Left renal pelvis (tissue), 4 donors: ENCODE measurements at places on chromosomes 5 and 9.

DNA sequence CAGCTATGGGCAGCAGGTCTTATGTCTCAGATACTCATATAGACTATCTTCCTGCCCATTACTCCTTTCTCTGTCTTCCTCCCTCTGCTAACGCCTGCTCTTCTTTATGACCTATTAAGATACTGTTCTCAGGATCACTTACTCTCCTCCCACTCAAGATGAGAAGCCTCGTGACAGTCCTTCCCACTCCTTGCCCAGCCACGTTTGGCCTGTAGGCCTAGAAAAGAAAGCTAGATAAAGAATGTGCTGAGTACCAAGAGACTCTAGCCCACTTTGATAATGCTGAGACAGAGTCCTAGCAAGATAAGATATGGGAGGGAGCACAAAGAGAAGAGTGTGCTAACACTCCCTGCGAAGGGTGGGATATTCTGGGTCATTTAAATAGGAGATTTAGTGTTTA lies 6.8 kb upstream of the DENND4C start:
- no peak for DNase-seq

GRCh38 chr5:89229331-89230070 lies 346.5 kb upstream of the MEF2C start:
- DNase-seq = no peak

DNA sequence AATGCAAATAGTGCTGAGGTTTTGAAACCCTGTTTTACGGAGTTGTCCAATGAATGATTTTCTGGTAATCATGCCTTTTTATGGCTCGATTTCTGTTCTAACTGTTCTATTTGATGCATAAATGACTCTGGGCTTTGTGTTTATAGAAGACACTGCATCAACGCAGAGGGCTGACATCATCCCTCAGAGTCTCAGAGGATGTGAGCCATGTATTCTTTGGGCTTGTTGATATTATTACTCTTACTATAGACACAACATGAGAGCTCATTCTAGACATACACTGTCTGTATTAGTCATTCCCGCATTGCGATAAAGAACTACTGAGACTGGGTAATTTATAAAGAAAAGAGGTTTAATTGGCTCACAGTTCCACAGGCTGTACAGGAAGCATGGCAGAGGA lies 31.6 kb downstream of the CDH6 start:
- DNase-seq = no peak

DNA sequence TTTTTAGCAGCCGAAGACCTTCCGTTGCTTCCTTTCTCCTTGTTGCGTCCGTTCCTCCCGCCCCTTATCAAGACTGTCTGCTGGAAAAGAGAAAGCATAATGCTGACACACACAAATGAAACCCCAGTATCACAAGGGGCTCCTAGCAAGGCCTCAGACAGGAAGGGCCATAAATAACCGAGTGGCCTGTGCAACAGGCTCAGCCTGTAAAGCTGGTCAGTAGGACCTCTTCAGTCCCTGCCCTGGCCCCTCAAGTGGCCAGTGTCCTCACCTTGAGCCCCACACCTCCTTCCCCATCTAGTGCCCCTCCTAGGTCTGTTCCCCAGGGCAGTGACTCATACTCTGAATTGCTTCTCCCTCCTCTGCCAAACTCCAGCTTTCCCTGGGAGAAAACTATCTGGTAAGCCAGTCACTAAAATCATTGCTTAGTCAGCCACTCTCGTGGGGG lies 174.6 kb upstream of the IL12B start:
- DNase-seq = no peak

DNA sequence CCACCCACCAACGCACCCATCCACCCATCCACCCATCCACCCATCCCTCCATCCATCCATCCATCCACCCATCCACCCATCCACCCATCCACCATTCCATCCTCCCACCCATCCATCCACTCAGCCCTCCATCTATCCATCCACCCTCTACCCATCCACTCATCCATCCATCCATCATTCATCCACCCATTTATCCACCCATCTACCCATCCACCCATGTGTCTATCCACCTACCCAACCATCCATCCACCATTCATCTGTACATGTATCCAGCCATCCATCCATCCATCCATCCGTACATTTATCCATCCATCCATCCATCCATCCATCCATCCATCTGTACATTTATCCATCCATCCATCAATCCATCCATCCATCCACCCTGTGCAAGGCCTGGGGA lies 11.1 kb upstream of the VAV2 start:
- DNase-seq = no peak

GRCh38 chr9:135562235-135562745 lies 734 bp downstream of the PAEP start:
- no peak for DNase-seq

GRCh38 chr9:114849450-114849849 lies 43.6 kb upstream of the TNFSF15 start:
- DNase-seq = no peak

- no peak for DNase-seq
Observed at GRCh38 chr5:141674747-141675146, 7.3 kb downstream of the ARAP3 start.

DNA sequence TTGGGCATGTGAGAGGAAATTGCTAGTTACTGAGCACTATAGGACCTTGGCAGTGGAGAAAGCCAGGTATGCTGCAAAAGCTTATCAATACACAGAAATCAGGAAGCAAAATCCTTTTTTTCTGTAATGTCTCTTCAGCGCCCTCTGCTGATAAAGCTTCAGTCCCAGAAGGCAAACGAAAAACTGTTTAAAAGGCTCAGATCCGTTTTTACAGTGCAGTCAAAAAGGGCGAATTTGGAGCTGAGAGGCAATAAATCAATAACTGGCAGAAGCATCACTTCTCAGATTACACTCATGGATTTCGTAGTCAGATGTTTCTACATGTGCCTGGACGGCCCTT lies 1.1 kb upstream of the MAN2A1 start:
- DNase-seq = no peak

GRCh38 chr5:72846483-72846882 lies 30.0 kb downstream of the TNPO1 start:
- no peak for DNase-seq

- no peak for DNase-seq
Observed at GRCh38 chr5:156529892-156530291, 202.9 kb downstream of the SGCD start.

- DNase-seq = no peak
Observed at GRCh38 chr9:132827366-132827765, 50.7 kb downstream of the AK8 start.

DNA sequence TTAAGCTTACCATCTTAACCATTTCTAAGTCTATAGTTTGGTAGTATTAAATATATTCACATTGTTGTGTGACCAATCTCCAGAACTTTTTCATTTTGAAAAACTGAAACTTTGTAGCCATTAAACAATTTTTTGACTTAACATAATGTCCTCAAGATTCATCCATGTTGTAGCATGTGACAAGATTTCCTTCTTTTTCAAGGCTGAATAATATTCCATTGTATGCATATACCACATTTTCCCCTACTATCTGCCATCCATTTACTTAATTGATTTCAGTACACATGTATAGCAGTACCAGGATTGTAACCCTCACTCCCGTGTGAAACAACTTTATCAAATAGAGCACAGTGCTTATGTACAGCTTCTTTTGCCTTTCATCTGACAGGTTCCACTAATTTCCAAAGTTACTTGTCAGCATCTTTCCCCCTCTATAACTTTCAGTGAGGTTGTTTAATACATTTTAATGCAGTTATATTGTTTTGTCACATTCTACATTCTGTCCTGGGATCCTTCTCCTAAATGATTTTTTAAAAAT lies 7.4 kb upstream of the GNPDA1 start:
- DNase-seq = no peak

DNA sequence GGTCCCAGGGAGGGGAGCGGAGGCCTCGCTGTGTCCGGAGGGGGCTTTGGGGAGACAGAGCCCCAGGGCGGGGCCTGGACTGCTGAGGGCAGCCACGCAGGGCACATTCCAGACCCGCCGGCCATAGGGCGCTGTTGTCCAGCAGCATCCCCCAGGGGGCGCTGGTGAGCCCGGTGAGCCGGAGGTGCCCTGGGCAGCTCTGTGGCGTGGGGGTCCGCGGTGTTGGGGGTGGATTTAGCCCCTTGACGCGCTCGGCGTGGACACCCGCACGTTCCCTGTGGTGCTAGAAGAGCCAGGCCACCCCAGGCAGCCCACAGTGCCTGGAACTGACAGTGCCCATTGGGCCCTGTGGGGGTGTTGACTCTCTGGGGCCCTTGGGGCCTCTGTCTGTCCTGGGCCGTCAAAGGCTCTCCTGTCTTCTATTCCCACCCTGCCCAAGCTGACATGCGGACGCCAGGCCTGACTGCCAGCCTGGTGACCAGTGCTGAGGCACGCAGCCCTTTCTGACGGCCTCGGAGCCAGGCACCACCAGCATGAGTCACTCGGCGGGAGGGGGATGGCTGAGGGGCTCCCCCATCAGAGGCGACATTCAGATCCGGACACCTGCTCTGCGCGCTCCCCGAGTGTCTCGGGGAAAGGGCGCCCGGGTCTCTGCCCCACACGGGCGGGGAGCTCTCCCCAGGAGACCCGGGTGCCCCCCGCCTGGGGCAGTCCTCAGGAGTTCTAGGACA lies 23.9 kb downstream of the TPPP start:
- DNase-seq = no peak

- no peak for DNase-seq
Observed at GRCh38 chr5:126808521-126808988, 31.6 kb downstream of the LMNB1 start.

DNA sequence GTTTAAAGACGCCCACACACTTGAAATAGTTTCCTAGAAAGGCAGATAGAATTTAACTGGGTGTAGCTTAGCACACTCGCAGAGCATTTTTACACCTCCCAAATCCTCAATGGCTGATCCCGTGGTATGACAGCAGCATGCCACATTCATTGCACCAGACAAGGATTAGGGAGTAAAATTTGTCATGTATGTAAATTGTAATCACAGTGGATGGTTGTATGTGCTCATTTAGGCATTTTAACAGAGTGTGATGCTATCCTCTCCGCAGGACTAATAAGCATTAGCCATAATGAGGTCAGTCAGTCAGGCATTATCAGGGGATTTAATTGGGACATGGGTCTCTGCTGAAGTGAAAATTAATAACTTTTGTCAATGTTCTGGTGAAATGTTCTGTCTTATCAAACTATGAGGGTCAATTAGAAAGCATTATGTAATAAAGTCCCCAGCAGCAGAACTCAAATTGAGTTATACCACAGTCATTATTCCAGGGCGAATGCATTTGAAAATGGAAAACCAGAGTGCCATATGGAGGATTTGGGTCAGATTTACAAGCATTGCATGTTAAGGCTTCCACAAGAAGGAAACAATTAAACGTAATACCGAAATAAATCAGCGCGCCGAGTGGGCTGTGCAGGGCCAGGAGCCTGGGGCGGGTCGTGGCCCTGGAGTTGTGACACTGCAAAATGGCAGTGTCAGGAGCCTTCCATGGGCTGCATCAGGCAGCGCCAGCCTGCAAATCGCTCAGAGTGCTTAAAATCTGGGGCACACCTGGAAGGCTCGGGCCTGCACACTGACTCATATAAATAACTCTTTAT lies 602.2 kb downstream of the BNC2 start:
- DNase-seq = no peak

DNA sequence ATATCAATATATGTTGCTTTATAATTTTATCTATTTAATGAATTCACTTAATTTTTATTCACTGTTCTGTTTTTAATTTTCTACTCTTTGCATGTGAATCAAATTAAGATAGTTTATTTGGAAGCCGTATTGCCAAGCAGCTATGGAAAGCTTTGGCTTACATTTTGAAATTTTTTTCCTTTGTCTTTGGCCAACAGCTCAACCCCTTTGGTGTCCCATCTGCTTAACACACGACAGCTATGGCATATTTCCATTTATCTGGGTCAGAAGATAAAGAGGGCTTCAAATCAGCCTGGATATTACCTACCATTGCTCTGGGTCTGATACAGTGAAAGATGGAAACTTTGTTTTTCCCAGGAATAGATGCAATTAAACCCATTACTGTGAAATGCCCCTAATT lies 201.0 kb downstream of the WDR70 start:
- no peak for DNase-seq

- DNase-seq = no peak
Observed at GRCh38 chr9:24846248-24846912, 300.7 kb upstream of the IZUMO3 start.

DNA sequence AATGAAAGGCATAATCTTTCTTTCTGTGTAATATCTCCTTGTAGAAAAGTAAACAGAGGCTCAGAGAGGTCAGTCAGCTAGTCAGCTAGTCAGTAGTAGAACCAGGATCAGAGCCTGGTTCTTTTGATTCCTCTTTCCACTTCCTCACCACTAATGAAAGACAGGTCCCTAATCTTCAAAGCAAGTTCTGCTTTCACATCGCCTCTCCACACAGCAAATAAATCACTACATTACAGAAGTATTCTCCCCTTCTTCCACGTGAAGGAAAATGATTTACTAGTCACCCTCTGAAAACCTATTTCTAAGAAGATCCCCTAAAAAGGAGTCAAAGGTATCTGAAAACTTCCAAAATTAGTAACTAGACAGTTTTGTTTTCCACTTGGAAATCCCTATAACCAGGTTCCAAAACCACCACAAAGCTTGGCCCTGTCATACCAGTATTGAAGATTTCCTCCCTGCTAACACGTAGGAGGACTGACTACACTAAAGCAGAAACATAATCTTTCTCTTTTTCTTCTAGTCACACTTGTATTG lies 140.5 kb upstream of the TARS1 start:
- DNase-seq = no peak

DNA sequence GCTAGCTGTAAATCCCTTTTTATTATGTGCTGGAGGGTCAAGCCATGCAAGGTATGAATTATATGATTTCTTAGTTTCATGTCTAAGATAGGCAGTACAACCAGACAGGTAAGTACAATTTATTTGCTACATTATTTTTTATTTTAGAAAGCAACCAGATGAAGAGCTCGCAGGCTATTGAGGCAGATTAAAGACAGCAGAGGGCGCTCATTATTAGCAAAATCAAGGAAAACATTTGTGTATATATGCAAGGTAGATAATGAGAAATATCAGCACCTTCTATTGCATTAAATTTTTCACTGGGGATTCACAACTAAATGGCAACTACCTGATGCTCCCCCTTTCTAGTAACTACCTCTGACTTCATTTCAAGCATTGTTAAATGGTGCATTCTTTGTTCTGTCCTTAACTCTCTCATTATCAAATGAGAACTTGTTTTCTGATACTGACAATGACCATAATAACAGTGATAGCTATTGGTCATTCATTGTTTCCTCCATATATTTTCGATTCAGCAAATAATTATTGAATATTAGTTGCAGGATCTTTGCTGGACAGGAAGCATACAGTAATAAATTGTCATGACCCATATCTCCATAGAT lies 8.6 kb downstream of the SCGB3A2 start:
- no peak for DNase-seq

- no peak for DNase-seq
Observed at GRCh38 chr5:158027806-158028775, 169.1 kb upstream of the CLINT1 start.

GRCh38 chr9:104950838-104951237 lies 22.9 kb upstream of the ABCA1 start:
- DNase-seq = no peak

GRCh38 chr9:21943464-21943863 lies 50.7 kb downstream of the CDKN2A start:
- DNase-seq = no peak

DNA sequence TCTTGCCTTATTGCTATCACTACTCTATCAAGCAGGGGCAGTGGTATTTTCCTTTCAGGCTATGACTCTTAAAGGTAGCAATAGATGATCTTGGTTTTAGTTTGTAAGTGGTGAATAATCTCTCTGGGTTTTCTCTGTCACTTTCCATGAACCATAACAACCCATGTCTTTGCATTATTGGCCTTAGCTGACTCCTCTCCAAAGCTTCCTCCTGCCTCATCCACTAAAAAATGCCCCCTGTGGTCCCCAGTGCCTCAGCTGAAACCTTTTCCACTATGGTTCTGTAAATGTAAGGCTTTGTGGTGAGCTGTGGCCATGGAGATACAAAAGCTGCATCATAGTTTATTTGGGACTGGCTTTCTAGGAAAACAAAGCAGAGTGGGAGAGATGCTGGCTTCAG lies 128.8 kb downstream of the GPBP1 start:
- DNase-seq = no peak
